Panc1 (cell line): ENCODE measurements at places on chromosomes 6 and 20. TPM values are rescaled to one million over a fixed set of nuclear protein-coding genes. Genes with fewer than 3 reads are reported as not detected.

DNA sequence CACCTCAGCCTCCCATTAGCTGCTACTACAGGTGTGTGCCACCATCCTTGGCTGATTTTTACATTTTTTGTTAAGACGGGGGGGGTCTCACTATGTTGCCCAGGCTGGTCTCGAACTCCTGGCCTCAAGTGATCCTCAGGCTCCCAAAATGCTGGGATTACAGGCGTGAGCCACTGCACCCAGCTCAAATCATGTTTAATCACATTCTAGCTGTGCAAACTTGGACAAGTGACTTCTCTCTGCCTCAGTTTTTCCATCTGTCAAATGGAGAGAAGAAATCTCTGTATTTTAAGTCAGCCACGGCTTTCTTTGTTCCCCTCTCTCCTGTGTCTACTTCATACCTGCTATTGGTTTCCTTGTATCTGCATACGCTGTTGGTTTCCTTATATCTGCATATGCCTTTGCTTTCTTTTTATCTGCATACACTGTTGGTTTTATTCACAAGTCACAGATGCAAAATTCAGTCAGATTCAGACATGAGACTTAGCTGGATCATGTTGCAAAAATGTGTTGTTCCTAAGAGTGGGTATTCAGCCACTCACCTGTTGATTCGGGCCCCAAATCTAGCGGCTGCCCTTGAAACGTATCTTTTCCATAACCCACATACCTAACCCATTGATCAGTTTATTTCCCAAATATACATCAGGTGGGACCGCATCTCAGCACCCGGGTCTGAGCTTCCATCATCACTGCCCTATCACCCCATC lies 30.2 kb downstream of the SULF2 start:
- no peaks in the 10 kb centered on the region; the same call in 1 of the 2 replicates for H3K4me1 ChIP-seq
- H3K4me3 ChIP-seq, result no peak overlapping the region
- H3K27ac ChIP-seq, result no peak overlapping the region

- H3K36me3 ChIP-seq, result no peaks in the 10 kb centered on the region
- peak overlapping the region; percentile 32 for H3K4me3 ChIP-seq
- H3K27me3 ChIP-seq, result no peaks in the 10 kb centered on the region
- H3K27ac ChIP-seq, result no peak overlapping the region
- DNase-seq, result no peak
Observed at GRCh38 chr6:129575378-129576118, 134.4 kb downstream of the ARHGAP18 start.

- H3K4me3 ChIP-seq, result no peak overlapping the region
- peak overlapping the region; percentile 57; the same call in 1 of the 2 replicates for H3K27ac ChIP-seq
- DNase-seq, result no peak
- peaks cover 5% of the 10 kb centered on the region; the same call in 1 of the 2 replicates for H3K4me1 ChIP-seq
Observed at GRCh38 chr6:129351807-129352206, 358.2 kb downstream of the ARHGAP18 start.

Gene NMBR
- total RNA-seq, result not detected

Gene DLK2
- 19.1 TPM for total RNA-seq
